ENCODE measurements at places on chromosomes 1 and 21.

- no peaks in the 10 kb centered on the region for H3K4me1 ChIP-seq
- no peaks in the 10 kb centered on the region for H3K27me3 ChIP-seq
- H3K36me3 ChIP-seq = no peaks in the 10 kb centered on the region
- no peak overlapping the region for H3K27ac ChIP-seq
- no peak overlapping the region for H3K4me3 ChIP-seq
- no peak for DNase-seq
Observed at GRCh38 chr1:243950166-243950565, 100.1 kb upstream of the AKT3 start.

- H3K4me3 ChIP-seq = no peak overlapping the region
- no peaks in the 10 kb centered on the region for H3K27me3 ChIP-seq
- no peak overlapping the region for H3K27ac ChIP-seq
Observed at GRCh38 chr1:117433943-117434342, 66.7 kb downstream of the MAN1A2 start.

DNA sequence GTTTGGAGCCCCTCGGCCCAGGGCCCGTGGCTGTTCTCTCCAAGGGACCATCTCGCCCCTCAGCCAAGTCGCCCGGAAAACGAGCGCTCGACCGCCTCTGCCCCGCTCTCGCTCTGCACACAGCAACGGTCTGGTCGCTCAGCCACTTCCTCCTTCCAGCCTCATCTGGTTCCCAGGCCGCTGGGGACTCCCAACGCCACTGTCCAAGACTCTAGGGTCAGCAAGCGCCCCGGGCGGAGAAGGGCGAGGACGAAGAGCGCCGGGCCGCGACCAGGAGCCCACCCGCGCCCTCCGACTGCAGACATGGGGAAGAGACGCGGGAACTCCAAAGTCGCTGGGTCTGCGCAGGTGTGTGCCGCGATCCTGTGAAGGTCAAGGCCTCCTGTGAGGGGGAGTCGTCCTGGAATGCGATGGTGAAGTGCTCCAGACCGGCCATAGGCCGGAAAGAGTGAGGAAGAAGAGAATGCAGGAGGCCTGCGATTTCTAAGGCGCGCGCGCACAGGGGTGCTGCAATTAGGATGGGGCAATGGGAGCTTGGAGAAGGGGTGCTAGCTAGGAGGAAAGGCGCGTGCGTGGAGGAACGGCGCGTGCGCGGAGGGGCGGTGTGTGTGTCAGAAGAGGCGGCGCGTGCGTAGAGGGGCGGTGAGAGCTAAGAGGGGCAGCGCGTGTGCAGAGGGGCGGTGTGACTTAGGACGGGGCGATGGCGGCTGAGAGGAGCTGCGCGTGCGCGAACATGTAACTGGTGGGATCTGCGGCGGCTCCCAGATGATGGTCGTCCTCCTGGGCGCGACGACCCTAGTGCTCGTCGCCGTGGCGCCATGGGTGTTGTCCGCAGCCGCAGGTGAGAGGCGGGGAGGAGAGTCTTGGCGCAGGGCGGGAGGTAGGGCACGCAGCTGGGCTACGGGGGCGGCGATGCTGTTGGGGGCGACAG, at the start of gene IFNAR1:
TSS of gene IFNAR1 (plus strand) at position 680 of the 931 bp plus-strand sequence. CDS start at position 766, 86 bp downstream.
- H3K27me3 ChIP-seq = no peaks in the 10 kb centered on the region
- H3K27ac ChIP-seq = peak within 1 kb of the TSS; percentile 96
- peak; percentile 97 for DNase-seq
- peaks cover 22% of the 10 kb centered on the region for H3K4me1 ChIP-seq
- H3K36me3 ChIP-seq = no peaks in the 10 kb centered on the region

DNA sequence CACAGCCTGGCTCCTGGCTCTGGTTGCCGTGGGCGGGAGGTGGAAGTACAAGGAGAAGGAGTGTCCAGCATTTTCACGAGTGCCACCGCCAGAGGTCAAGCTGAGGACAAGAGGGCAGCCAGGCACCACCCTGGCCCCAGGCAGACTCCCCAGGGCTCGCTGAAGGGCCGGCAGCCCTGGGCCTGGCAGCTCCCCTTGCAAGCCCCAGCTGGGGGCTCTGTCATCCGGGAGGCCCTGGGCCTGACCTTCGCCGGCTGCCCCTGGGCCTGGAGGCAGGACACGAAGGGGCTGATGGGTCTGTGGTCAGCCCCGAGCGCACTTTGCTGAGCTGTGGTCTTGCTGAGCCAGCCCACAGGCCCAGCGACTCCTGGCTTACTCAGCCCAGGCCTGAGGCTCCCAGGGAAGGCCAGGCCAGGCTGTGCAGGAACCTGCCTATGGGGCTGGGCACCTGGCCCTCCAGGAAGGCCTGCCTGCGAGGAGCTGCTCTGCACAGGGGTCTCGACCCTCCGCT, 74.8 kb downstream of the MORN1 start:
- H3K4me1 ChIP-seq = peaks cover 53% of the 10 kb centered on the region
- H3K4me3 ChIP-seq = no peak overlapping the region
- no peak overlapping the region for H3K27ac ChIP-seq
- DNase-seq = no peak
- no peaks in the 10 kb centered on the region for H3K27me3 ChIP-seq

GRCh38 chr1:24659993-24660665, 17.0 kb downstream of the SRRM1 start:
- H3K4me1 ChIP-seq = no peaks in the 10 kb centered on the region
- H3K4me3 ChIP-seq = no peak overlapping the region
- H3K27me3 ChIP-seq = no peaks in the 10 kb centered on the region
- no peak overlapping the region for H3K27ac ChIP-seq
- no peak for DNase-seq
- H3K36me3 ChIP-seq = peaks cover 92% of the 10 kb centered on the region
